CD4-positive, alpha-beta T cell treated with Interferon alpha-2 for 1 hour (primary cell): ENCODE measurements at places on chromosomes 3 and 15.

DNA sequence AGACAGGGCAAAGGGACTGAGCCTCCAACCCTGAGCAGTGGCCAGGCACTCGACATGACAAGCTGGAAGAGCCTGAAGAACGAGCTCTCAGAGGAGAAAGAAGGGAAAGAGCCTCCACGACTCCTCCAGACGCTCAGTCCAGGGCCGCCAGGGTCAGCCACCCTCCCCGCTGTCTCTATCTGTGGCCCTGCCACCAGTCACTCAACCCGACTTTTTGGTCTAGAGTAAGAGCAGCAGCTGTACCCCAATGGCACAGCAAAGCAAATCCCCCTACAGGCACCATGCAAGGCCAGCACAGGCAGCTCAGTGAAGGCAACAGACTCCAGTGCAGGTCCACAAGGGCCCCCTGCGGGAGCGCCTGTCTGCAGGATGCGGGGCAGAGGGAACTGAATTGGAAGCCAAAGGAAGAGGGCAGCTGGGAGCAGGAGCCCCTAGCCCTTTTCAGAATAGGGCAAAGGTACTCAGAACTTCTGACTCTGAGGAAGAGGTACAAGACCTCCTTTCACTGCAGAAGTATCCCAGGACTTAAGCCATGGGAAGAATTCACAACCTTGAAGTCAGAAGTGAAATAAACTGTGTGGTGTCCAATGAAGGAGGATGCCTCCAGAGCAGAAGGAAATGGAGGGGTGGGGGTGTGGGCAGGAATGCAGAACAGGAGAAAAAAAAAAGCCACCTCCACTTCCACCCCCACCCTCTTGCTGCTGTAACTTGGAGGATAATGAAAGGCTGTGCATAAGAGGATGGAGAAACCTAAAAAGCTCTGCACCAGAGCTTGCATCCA lies 8.5 kb upstream of the GRAMD2A start:
- DNase-seq: no peak

DNA sequence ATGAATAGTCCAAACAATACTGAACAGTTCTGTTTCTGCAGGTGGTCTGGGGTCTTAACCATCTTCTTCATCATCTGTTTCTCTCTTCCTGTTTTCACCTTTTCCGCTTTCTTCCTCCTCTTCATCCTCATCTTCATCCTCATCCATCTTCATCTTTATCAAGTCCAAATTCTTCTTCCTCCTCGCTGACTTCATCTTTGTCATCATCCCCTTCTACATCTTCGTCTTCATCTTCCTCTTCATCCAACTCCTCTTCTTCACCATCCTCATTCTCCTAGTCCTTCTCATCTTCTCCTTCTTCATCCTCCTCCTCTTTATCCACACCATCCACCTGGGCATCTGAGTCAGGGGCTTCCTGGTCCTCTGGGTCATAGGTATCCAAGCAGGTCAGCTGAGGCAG lies 16.5 kb upstream of the CFAP161 start:
- DNase-seq: no peak

DNA sequence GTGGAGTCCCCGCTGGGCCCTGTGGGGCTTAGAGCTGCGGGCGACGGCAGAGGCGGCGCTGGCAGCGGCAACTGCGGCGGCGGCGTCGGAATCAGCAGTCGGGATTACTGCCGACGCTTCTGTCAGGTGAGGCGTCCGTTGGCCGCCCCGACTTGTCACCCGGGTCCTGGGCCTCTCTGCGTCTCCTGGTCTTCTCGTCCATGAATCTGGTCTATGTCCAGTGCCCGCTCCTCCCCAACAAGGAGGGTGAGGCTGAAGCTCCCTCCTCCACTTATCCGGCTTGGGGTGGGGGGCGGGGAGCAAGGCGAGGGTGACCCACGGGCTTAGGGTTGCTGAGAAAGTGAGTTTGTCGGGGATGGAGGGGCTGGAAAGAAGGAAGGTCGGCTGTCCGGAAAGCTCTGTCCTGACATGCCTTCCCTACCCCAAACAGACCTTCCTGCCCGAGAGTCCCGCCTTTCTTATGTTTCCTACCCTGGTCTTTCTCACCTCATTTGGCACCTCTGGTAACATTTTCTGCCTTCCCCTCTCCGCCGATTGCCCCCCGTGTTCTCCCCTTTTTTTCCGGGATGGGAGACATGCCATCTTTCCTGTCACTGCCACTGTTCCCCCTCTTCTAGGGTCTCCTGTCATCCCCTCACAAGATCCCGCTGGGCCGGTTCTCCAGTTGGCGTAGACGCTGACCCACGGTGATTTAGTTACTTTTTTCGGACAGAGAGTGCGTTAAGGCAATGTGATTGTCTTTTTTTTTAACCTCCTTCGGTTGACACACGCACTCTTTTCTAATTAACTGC lies 520 bp downstream of the ZNF654 start:
- DNase-seq: no peak

DNA sequence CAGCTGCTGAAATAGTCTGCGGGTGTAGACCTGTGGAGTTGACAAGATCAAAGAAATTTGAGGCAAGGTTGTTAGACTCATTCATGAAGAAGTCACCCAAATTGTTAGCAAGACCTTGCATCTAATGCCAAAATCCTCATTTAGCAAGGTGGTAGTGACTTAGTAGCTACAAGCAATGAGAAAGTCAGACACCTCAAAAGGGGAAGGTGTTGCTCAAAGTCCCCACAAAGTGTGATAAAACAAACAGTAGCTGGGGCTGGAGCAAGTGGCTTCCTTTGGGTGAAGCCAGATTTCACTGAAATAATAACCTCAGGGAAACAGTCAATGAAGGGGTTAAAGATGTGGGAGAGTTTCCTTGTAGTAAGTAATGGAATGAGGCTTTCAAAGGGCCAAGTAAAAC lies 44.9 kb downstream of the CD86 start:
- no peak for DNase-seq

GRCh38 chr3:27125821-27126501 lies 243.2 kb downstream of the NEK10 start:
- no peak for DNase-seq
